ENCODE measurements at places on chromosomes 6 and 20.

DNA sequence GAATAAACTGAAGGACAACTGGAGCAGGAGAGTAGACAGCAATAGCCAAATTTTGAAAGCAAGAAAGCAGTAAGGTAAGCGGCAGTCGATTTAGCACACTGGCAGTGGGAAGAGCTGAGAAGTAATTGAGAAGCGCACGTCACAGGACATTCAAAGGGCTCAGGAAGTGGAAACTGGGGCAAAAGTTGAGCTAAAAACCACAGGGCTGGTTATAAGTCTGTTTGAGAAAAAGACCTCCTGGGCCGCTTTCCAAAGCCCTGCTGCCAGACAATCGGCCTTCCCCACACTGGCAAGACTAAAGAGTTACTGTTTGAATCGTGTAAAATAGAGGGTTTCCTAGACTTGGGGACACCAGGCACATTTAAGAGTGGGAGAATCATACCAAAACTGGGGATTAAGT lies 161.4 kb downstream of the DNAH8 start:
- no peak for DNase-seq

DNA sequence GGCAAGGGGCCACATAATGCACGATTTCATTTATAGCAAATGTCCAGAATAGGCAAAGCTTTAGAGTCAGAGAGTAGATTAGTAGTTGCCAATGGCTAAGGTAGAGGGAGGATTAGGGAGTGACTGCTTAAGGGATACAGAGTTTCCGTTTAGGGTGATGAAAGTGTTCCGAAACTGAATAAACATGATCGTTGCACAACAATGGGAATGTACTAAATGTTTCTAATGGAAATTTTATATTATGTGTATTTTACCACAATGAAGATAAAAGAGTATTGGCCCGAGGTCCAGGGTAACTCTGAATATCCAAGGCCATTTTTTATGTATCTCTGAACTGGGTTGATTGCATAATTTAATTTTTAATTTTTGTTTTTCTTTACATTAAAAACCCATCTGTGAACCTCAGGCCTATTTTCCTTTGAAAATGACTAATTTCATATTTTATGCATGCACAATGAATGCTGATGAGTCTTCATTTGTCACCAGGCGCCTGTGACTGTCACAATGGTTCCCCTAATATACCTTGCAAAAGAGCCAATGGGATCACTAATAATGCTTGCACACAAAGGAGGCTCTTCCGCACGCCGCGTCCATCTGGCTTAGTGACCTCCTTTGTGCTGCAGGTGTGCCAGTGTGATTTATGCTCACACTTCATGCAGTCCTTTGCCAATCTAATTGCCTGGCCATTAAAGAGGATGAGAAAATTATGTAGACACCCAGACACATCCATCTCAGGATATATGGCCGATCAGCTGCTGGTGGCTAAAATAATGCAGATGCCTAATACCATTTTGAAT lies 612.5 kb downstream of the CDH26 start:
- DNase-seq, result no peak

DNA sequence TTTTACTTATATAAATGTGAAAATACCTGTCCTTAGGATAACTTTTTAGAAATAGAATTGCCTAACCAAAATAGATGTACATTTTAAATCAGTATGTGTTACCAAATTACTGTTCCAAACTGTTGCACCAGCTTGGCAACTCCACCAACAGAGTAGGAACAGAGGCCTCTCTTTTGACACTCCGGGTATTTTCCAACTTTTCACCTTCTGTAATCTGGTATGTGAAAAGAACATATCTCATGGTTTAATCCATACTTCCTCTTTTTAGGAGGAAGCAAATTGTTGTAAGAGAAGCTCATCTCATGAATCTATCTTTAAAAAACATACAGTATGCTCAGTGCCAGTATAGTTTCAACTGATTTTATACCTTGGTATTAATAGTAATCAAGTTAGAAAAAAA lies 24.9 kb downstream of the RNF144B start:
- DNase-seq, result no peak

GRCh38 chr6:154907291-154907690 lies 87.8 kb upstream of the TIAM2 start:
- DNase-seq, result no peak

- DNase-seq, result no peak
These were observed 559.2 kb upstream of the FLRT3 start for GRCh38 chr20:14896569-14896968.

GRCh38 chr20:37852666-37853065 lies 50.3 kb upstream of the VSTM2L start:
- no peak for DNase-seq

GRCh38 chr6:157402996-157403685 lies 22.2 kb downstream of the ZDHHC14 start:
- no peak for DNase-seq
